ENCODE measurements at places on chromosomes 7 and 10. TPM values are rescaled to one million over a fixed set of nuclear protein-coding genes. Genes with fewer than 3 reads are reported as not detected.

The ANLN gene
- 37.9 TPM for polyA plus RNA-seq

The CALN1 gene
- polyA plus RNA-seq = not detected

DNA sequence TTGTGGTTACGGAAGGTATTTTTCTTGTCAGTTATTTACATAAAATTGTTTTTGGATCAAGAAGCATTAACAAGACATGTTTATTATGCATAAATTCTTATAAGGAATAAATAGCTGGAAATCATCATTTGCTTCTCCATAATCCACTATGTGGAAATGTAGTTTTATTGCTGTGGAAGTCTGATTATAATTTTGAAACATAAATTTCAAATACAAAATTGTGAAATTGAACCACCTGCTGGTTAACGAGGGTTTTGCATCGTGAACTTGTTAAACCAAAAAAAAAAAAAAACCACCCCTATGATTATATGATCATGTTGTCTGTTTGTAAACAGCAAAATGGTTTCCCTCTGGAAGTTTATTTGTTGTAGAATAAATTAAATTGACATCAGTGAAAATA is 25.9 kb downstream of the ABRAXAS2 start:
- peak; percentile 61 for DNase-seq

The MBL2 gene
- polyA plus RNA-seq = not detected

The VGF gene
- not detected for polyA plus RNA-seq

- DNase-seq = peak; percentile 77
Observed at GRCh38 chr10:14008740-14009080, 322.0 kb downstream of the FRMD4A start.

DNA sequence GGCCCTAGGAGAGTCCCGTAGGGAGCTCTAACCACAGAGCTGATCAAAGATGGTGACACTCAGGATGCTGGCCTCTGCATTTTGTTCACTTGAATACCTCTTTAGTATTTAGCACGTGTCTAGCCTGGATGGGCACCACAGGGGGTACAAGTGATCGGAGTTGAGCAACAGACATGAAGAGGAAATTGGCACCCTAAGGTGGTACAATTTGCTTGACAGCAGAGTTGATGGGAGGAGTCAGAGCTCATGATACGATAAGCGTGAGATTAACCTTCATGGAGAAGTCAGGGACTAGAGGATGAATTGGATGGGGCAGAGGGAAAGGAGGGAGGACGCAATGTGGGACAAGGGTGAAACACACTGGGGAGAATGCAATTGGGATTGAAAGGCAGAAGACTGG is 9.9 kb upstream of the ZNF212 start:
- DNase-seq = no peak

DNA sequence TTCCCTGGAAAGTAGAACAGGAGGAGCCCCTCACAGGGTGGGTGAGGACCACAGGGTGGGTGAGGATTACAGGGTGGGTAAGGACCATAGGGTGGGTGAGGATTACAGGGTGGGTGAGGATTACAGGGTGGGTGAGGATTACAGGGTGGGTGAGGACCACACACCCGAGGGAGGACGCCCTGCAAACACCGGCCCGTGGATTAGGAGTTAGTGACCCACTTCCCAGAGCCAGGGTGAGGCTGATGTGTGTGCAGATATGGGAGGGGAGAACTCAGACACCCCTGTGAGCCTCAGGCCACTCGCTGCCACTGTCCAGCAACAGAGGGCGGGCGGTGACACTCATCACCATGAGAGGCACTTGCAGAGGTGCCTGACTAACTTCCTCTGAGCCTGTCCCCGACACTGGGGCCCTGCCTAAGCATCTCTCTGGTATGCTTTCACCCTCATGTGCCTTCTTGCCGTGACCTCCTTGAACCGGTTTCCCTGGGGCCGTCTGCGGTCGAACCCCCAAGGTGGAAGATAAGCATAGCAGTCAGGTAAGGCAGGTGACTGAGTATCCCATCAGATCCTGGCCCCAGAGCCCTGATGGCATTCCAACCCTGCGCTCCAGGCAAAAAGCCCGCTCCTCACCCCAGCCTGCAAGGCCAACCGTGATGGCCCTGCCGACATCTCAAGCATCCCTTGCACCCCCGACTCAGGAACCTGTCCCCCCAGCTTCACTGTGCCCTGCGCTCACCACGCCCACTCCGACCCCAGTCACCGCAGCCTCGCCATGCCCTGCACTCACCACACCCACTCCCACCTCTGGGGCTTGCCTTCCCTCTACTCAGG is 74.1 kb downstream of the FAM53B start:
- no peak for DNase-seq

The ARHGEF35 gene
- 5.8 TPM for polyA plus RNA-seq

The CC2D2B gene
- polyA plus RNA-seq = 0.38 TPM

DNA sequence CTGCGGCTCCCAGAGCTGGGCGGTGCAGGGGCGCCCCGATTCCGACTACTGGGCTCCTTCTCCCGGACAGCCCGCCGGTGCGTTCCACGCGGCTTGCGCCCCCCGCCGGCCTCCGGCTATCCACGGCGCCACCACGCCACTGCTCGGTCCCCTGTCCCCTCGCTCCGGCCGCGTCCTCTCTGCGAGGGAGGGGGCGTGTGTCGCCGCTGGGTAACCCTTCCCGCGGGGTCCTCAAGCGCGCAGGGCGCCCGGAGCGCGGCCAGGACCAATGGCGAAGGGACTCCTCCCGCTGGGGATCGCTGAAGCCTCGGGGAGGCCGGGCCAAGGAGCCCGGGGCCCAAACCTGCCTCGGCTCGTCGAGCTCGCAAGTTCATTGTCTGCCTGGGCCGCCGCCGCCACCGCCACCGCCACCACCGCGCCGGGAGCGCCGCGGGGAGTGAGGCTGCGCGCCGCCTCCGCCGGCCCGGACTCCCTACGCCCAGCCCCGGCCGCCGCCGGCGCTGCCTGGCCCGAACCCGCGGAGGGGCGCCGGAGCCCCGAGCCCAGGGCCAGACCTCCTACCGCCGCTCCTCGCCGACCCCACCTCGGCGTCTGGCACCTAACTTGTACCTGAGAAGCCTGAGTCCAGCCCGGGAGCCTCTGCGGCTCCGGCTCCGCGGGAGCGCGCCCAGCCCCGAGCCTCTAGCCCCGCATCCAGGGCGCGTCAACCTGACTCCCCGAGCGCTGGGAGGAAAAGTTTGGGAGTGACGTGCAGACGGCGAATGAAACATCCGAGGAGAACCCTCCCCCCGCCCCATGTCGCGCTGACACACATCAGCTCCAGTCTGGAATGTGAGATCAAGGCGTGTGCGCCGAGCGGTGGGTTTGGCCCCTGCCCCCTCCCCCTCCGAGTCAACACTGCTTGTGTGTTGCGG is at the start of gene CHST15:
Gene CHST15, minus strand, starts transcription at position 739 of the 914 bp plus-strand sequence. CDS start 47,386 bp downstream, outside the sequence.
- DNase-seq = peak; percentile 38

DNA sequence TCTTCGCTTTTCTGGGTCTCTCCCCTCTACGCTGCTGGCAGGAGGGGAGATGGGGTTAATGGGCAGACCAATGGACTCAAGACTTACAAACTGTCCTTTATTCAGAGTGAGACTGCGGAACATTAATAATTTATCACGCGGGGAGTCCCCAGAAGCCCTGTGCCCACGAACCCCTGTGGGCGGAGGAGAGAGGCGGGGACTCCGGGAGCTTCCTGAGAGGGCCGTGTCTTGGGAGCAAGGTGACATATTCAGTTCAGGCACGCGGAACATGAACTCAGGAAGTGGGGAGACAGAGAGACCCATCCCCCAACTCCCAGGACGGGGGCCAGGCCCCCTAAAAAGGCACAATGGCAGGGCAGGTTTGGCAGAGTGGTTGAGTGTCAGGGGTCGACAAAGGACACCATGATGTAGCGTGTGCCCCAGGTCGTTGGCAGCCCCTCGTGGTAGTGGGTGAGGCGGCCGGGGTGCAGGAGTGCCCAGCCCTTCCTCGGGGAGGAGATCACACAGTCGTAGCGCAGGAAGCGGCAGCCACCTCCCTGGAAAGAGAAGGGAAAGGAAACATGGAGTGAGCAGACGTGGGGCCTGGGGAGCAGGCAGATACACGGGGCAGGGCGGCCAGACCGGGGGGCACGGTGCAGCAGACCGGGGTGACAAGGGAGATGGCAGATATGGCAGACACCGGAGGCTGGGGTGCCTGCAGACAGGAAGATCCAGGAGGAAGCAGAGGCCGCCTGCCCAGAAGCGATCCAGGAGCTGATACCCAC is 5.2 kb upstream of the MOGAT3 start:
- DNase-seq = no peak

The SPDYE9 gene
- polyA plus RNA-seq = 0.38 TPM

The TMEM213 gene
- not detected for polyA plus RNA-seq

GRCh38 chr10:20157314-20157713 is 341.1 kb downstream of the PLXDC2 start:
- no peak for DNase-seq

GRCh38 chr10:32982911-32983909 is 25.2 kb upstream of the ITGB1 start:
- DNase-seq = peak; percentile 96

GRCh38 chr10:103599211-103599610 is 105.7 kb downstream of the NEURL1 start:
- peak; percentile 30 for DNase-seq

DNA sequence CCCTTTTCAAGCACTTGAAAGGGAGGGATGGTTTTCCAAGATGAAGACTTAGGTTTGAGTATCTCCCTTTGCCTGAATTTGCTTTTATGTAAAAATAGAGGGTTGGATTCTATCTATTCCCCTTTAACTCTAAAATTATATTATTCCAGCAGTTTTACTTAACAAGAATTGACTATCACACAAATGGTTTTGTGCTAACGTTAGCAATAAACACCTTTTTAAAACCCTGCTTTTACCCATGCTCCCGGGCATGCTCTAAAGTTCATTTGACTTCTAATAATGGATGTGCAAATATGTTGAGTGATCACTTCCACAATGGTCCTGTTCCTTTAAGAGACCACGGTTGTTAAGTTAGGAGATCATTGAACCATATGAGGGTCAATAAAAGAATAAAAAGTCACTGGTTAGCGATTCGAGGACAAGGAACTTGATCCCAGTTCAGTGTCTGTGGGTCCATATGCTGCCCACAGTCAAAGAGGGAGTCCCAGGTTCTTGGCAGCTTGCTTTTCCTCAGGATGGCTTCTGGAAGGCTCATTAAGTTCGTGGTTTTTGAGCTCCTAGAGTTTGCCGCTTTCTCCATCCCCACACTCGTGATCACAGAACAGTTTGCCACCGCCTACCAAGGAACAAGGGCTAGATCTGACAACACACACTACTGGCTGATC is at the start of gene TMEM236:
Gene TMEM236, plus strand, starts transcription at position 421 of the 665 bp plus-strand sequence. Its CDS starts 95 bp downstream, at position 516.
- DNase-seq = no peak

DNA sequence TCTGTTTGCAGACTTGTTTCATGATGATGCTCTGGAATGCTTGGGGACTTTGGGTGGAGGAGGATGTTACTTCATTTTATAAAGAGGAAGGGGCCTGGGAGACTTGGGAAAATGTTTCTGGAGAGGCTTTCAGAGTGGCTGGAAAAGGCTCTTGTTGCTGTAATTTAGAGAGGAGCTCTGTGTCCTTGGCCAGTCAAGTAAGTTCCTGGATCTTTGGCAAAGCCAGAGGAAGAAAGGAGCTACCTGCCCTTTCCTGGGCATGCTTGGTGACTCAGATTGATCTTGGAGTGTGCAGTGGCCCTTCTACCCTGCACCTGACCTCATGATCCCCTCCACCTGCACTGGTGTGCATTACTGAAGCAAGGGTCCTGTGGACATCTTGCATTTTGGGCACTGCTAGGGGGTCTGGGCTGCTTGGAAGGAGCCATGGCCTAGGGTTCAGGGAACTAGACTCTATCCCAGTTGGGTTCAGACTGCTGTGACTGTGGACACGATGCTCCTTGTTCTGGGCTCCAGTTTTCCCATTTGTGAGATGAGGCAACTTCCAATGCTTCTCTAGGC is 56.1 kb downstream of the ADCYAP1R1 start:
- no peak for DNase-seq

DNA sequence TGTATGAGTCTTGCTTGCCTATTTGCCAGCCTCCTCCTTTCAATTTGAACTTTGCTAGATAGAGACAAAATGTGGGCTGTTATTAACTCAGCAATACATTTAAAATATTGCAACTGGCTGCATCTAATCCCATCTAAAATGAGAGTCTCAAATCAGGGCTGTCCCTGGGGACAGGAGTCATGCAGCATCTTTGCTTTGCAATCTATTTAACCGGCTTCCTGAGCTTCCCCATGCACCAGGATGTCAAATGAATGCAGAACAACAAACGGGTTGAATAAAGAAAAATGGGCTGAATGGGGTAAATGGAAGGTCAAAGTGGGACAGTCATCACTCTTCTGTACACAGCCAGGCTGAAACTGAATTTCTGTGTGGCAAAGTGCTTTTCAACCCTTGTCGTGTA is 89.2 kb downstream of the AOAH start:
- DNase-seq = no peak

The TMEM176B gene
- not detected for polyA plus RNA-seq

DNA sequence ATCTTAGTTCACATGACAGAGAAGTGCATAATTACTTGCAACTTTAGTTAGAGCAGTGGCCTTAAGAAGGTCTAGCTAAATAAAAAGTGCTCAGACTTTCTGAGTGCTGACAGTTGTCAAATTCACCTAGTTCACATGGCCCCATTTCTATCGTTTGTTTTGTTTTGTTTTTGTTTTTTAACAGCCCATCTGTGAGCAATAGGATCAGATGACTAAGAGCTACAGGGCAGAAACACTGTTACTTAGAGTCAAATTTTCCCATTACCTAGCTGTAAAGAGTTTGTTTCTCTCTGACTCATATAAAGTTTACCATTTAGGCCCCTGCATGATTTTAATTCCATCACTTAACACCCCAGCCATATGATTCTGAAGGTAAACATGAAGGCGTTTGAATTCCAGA is 18.8 kb downstream of the CAV1 start:
- peak; percentile 93 for DNase-seq

DNA sequence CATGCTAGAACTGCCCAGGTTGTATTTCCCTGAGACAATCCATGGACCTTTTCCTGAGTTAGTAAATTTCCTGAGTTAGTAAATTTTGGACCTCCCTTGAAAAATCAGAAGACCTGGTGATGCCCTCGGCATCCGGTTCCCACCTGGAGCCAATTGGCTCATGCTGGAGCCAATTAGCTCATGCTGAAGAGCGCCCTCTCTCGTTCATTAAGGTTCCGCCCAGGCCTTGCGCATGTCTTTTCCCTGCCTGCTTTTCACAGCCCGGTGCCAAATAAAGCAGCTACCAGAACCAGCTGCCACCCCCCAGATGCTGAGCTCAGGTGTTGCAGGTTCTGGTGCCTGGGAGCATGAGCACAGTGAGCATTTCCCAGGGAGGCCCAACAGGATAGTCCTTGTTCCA is 96.2 kb downstream of the APBB1IP start:
- DNase-seq = peak; percentile 8

The COL13A1 gene
- polyA plus RNA-seq = 12.8 TPM

The HOGA1 gene
- polyA plus RNA-seq = 0.28 TPM

The ANXA8L1 gene
- polyA plus RNA-seq = 2.0 TPM

- no peak for DNase-seq
Observed at GRCh38 chr10:22435650-22436049, 90.4 kb downstream of the SPAG6 start.

The SPDYE2 gene
- polyA plus RNA-seq = 0.59 TPM
